OCI-LY7 (cell line): ENCODE measurements at places on chromosomes 16 and 17. TPM values are rescaled to one million over a fixed set of nuclear protein-coding genes. Genes with fewer than 3 reads are reported as not detected.

- no peak for DNase-seq
Measured at GRCh38 chr17:13885953-13886889, 183.1 kb upstream of the COX10 start.

DNA sequence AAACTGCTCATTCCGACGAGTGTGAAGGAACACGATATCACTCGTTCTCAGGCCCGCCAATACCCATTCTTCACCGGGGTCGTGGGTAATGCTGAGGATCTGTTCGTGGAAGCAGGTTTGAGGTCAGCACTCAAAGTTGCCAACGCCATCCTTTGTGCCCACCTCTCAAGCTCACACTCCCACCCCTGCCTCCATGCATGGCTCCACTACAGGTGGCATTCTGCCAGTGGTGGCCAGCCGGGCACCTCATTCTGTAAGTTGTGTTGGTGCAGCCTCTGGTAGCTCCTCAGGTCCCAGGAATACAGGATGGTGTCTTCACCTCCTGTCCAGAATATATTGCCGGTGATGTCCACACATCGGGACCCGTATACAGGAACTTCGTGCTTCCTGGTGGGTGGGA lies 10.7 kb downstream of the TLE7 start:
- no peak for DNase-seq

DNA sequence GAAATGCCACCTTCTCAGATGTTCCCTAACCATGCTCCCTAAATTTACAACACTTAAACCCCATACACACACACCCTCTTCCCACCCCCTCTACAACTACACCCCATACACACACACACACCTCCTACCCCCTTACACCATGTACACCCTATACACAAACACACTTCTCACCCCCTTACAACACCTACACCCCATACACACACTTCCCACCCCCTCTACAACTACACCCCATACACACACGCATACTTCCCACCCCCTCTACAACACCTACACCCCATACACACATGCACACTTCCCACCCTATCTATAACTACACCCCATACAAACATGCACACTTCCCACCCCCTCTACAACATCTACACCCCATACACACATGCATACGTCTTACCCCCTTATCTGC lies 172.0 kb downstream of the SLC39A11 start:
- no peak for DNase-seq

GRCh38 chr17:46886310-46886663 lies 34.9 kb downstream of the WNT9B start:
- DNase-seq = no peak

DNA sequence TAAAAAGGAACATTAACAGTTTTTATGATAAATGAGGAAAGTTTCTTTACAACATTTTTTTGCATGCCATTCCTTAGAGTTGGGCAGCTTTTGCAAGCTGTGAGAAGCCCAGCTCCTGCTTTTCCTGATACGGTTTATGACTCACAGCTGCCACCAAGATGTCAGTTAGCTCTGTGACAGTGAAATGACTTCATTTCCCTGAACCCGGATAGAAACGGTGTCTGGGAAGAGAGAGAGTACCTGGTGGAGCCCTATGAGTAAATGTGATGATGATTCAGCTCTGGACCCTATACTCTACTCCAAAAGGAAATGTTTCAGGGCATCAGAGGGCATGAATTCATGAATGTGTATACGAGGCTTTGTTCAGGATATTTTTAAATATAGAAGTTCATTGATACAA lies 366.3 kb upstream of the HSBP1 start:
- DNase-seq = no peak

GRCh38 chr16:28291651-28292626 lies at the start of gene SBK1:
TSS of gene SBK1 (plus strand) at chr16:28292525. CDS start at chr16:28317392, 24,867 bp downstream.
- peak; percentile 90 for DNase-seq

DNA sequence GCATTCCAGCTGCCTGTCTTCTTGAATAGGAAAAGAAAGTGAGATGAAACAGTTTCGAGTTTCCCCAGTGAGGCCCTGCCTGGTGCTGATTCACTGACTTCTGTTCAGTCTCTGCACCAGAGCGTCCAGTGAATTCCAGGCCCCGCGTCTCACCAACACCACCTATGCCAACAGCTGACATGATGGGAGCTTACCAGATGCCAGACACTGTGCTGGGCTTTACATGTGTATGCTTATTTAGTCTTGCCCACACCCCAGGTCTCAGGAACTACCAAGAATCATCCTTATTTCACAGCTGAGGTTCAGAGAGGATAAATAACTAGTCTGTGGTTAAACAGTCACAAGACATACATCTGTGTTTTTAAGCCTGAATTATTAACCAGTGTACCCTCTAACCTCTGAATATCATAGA lies 29.1 kb upstream of the IRX6 start:
- no peak for DNase-seq

- no peak for DNase-seq
Measured at GRCh38 chr16:66435896-66436295, 8.8 kb downstream of the BEAN1 start.

GRCh38 chr16:3800019-3800418 lies 80.5 kb downstream of the CREBBP start:
- no peak for DNase-seq

DNA sequence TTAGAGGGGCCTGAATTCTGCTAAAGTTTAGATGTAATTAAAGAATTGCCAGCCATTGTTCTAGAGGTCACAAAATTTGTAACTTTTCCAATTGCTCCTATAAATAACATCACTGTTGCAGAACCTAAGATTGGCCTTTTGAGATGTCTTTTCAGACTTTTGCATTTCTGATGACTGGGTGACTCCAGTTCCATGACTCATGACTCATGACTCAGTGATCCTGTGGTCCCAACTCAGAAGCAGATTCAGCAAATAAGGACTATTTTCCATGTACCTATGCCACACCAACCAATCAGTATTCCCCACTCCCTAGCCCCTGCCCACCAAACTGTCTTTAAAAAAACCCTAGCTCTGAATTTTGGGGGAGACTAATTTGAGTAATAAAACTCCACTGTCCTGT lies 740.9 kb downstream of the CDH8 start:
- DNase-seq = no peak

DNA sequence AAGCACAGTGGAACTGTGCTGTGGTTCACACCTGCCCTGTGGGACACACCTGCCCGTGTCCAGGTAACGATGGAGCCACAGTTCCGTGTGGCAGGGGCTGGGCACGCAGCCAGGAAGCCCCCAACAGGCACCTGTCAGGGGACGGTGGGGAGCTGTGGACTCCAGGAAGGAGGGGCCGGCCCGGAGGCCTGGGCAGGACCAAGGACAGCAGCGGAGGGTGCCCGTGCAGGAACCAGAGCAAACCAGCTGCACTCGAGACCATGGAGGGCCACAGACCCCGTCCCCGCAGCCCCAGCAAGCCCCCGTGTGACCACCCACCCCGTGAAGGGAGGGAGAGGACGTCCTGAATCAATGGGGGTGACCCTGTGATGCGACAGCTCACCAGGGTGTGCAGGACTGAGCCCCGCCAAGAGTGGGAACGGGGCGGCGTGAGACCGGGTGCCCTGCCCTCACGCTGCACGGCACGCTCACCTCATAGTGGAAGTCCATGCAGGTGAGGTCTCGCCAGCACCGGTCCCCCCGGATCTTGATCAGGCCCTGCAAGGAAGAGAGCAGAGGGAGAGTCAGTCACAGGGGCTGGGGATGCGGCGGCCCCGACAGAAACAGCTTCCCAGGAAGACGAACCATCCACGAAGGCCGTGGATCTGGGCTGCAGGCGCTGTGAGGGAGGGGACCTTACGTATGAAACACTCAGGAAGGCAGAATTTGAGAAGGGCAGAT lies 78.1 kb downstream of the LMF1 start:
- no peak for DNase-seq

- DNase-seq = no peak
Measured at GRCh38 chr16:12589676-12590075, 214.0 kb downstream of the CPPED1 start.

GRCh38 chr16:78641433-78641832 lies 542.0 kb downstream of the WWOX start:
- no peak for DNase-seq

DNA sequence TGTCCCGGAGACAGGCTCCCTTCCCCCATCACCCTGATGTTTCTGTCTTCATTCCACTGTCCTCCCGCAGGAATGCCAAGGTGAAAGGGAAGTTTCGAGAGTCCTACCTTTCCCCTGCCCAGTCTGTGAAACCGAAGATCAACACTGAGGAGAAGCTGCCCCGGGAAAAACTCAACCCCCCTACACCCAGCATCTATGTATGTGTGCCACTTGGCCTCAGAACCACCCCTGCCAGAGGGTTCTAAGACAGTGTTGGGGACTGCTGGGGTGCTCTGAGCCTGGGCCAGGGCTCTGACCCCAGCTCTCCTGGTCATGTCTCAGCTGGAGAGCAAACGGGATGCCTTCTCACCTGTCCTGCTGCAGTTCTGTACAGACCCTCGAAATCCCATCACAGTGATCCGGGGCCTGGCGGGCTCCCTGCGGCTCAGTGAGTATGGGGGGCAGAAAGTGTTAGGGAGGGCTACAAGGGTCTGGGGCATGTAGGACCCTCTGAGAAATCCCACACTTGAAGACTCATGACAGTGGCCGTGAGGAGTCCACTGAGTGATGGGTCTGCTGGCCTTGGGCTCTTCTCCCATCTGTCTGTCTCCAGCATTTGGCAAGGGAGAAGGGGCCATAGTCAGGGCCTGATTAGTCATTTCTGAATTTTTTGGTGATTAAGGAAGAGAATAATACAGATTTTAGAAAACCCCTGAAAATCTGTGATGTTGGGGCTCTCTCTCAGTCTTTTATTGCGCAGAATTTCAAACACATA lies 4.9 kb upstream of the TMEM88 start:
- DNase-seq = no peak

DNA sequence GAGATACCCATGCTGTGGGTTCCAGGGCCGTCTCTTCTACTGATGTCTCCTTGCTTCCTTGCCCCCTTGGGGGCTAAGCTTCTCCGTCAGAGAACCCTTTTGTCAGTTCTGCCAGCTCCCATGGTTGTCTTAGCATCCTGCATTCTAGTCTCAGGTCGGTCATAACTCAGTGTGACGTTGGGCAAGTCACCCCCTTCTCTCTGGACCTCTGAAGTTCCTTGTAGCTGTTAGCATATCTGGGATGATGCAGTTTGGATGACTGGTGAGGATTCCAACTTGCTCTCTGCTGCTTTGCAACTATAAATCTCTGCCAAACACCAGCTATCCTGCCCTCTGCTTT lies 8.9 kb upstream of the MYL4 start:
- DNase-seq = no peak

The VMO1 gene
- total RNA-seq = 0.55 TPM in 1 of 2 replicates, not detected in the other

The SLC13A2 gene
- total RNA-seq = not detected in 2 replicates

The CYB5B gene
- 177 and 184 TPM in 2 replicates for total RNA-seq

The ACAP1 gene
- total RNA-seq = 256 and 259 TPM in 2 replicates

The WNT9B gene
- total RNA-seq = not detected in 2 replicates

The SMIM36 gene
- total RNA-seq = not detected in 2 replicates

The PRSS36 gene
- total RNA-seq = 1.0 TPM in 1 of 2 replicates, not detected in the other

The RECQL5 gene
- total RNA-seq = 133 and 139 TPM in 2 replicates

The NRN1L gene
- total RNA-seq = 0.80 and 1.2 TPM in 2 replicates

The TANC2 gene
- total RNA-seq = 9.6 and 11.7 TPM in 2 replicates
